ENCODE measurements at places on chromosomes 5 and 9. TPM values are rescaled to one million over a fixed set of nuclear protein-coding genes. Genes with fewer than 3 reads are reported as not detected.

The SLC45A2 gene
- 0.06 TPM for total RNA-seq

The PRUNE2 gene
- 18.4 TPM for total RNA-seq

- peak; percentile 72 for DNase-seq
- H3K4me3 ChIP-seq, result no peak overlapping the region
- H3K4me1 ChIP-seq, result peaks cover 14% of the 10 kb centered on the region
Measured at GRCh38 chr5:121758615-121759014, 93.1 kb upstream of the FTMT start.

GRCh38 chr9:132983491-132984201, 5.2 kb downstream of the GFI1B start:
- no peak overlapping the region for H3K4me3 ChIP-seq
- H3K27me3 ChIP-seq, result peaks cover 33% of the 10 kb centered on the region
- no peaks in the 10 kb centered on the region for H3K36me3 ChIP-seq
- no peaks in the 10 kb centered on the region for H3K4me1 ChIP-seq
- H3K27ac ChIP-seq, result no peak overlapping the region

- no peak overlapping the region for H3K27ac ChIP-seq
- no peak overlapping the region for H3K4me3 ChIP-seq
- H3K36me3 ChIP-seq, result no peaks in the 10 kb centered on the region
- peaks cover 19% of the 10 kb centered on the region for H3K4me1 ChIP-seq
- peaks cover 40% of the 10 kb centered on the region for H3K27me3 ChIP-seq
Measured at GRCh38 chr5:142360607-142361120, 35.8 kb upstream of the SPRY4 start.

DNA sequence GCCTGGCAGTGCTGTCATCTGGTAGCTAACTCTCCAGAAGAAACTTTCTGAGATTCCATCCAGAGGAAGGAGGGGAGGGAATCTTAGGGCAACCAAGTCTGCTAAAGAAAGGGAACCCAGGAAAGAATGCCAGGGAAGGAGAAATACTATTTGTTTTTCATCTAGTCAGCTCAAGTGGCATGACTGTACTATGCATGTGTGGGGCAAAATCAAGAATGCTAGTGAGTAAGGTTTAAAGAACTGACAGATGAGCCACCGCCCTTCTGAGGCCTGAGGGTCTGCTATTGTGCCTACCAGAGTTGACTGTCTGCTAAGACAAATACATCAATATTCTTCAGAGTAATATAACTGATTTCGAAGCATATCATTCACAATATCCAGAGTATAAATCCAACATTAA, 204.2 kb downstream of the SLC12A2 start:
- H3K27me3 ChIP-seq, result no peaks in the 10 kb centered on the region
- H3K4me1 ChIP-seq, result no peaks in the 10 kb centered on the region
- H3K27ac ChIP-seq, result no peak overlapping the region

GRCh38 chr9:89844535-89844934, 239.7 kb downstream of the GADD45G start:
- no peaks in the 10 kb centered on the region for H3K27me3 ChIP-seq
- no peak overlapping the region for H3K4me3 ChIP-seq
- DNase-seq, result no peak
- no peak overlapping the region for H3K27ac ChIP-seq
- H3K36me3 ChIP-seq, result no peaks in the 10 kb centered on the region

DNA sequence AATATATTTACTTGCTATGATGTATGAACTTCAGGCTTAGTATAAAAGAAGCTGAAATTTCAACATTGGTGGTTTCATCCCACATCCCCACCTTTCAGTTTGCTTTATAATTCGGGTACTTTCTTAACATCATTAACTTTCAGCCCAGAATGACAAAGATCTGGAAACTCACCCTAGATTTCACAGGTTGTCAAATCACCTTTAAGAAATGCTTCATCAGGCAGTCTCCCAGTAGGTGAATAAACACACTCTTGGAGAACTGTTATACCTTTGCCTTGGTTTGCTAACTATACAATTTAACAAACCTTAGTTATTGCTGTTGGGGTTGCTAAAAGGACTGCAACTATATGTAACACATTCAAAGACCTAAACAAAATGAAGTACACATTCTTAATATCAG, 54.4 kb downstream of the MLANA start:
- no peak for DNase-seq
- H3K27me3 ChIP-seq, result no peaks in the 10 kb centered on the region
- H3K36me3 ChIP-seq, result no peaks in the 10 kb centered on the region
- H3K4me1 ChIP-seq, result peaks cover 16% of the 10 kb centered on the region
- no peak overlapping the region for H3K4me3 ChIP-seq
- H3K27ac ChIP-seq, result no peak overlapping the region

DNA sequence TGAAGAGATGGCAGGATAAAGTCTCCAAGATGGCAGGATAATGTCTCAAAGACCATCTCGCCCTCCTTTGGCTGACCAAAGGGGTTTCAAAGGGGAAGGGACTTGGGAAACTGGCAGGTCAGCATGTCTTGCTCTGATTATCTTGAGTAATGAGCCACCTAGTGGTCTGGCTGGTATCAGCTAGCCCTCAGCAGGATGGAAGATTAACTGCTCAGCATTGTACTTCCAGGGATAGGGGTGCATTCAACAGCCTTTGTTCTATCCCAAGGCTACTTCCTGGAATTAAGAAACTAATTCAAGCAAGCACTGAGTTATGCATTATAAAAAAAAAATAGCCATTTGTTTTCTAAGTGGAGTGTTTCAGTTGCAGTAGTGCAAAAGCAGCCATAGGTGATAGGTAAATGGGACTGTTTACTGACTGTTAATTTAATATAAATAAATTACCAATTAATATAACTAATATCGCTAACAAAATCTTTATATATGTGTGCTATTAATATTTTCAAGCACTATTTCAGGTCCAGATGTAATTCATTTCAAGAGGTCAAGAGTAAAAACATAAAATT, 555.5 kb downstream of the CDH9 start:
- peak; percentile 87 for DNase-seq
- H3K27ac ChIP-seq, result no peak overlapping the region
- no peaks in the 10 kb centered on the region for H3K27me3 ChIP-seq
- no peaks in the 10 kb centered on the region for H3K4me1 ChIP-seq
- no peak overlapping the region for H3K4me3 ChIP-seq
- H3K36me3 ChIP-seq, result no peaks in the 10 kb centered on the region

DNA sequence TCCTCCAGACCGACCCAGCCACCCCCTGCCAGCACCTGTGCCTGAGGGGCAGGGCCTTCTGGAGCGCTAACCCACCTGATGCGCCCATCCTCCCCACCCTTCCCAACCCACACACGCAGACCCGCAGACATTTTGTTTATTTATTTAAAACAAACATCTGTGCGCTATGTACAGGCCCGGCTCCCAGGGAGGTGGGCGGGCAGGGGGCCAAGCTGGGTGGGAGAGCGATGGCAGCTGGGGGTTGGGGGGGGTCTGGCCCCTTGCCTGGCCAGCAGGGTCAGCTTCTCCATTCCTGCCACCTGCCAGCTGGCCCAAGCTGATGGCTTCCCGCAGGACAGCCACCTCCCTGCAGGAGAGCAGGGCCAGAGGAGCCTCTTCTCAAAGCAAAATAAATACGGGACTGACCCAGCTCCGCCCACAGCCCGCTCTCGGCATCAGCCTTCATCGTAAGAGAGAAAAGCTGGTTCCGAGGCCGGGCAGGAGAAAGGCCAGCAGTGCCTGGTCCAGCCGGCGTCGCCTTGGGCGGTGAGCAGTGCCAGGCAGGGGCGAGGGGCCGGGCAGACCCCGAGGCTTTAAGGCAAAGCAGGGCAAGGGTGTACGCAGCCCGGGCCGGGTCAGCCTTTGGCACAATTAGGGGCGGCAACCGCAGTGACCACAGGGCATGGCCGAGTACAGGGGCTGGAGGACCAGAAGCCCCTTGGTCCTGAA, 10.9 kb upstream of the CLIC3 start:
- no peak for DNase-seq
- H3K4me1 ChIP-seq, result no peaks in the 10 kb centered on the region
- no peaks in the 10 kb centered on the region for H3K36me3 ChIP-seq

DNA sequence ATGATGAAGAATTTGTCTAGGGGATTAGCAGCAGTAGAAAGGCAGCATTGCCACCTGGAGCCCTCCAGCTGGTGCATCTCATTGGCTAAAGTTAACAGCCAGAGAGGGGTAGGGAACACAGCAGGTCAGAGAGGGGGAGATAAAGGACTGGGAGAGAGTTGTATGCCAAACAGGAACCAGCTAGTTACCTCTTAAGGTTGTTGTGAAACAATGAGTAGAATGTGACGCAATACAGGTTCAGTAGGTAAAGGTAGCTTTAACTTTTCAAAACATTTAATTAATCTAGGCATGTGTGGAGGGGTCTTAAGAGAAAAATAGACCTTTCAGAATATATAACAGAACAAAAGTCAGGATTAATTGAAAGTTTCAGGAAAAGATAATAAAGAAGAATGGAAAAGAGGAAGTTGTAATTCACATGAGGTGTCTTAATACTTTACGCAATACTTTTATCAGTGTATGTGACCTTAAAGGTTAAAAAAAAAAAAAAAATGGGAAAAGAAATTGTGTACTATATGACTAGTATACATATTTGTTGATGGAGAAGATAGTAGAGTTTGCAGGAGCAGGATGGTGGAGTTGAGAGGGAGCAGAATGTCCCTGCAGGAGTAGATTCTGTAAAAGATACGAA, 14.3 kb downstream of the FBXO38 start:
- no peaks in the 10 kb centered on the region for H3K27me3 ChIP-seq
- peaks cover 17% of the 10 kb centered on the region for H3K36me3 ChIP-seq
- peak overlapping the region; percentile 47 for H3K27ac ChIP-seq
- H3K4me1 ChIP-seq, result peaks cover 34% of the 10 kb centered on the region
- peak; percentile 71 for DNase-seq
- H3K4me3 ChIP-seq, result no peak overlapping the region

GRCh38 chr9:105205787-105206495, 38.5 kb upstream of the SLC44A1 start:
- H3K27ac ChIP-seq, result no peak overlapping the region
- H3K4me3 ChIP-seq, result no peak overlapping the region
- no peaks in the 10 kb centered on the region for H3K4me1 ChIP-seq
- H3K36me3 ChIP-seq, result no peaks in the 10 kb centered on the region
- H3K27me3 ChIP-seq, result no peaks in the 10 kb centered on the region
- no peak for DNase-seq

- no peaks in the 10 kb centered on the region for H3K27me3 ChIP-seq
- H3K27ac ChIP-seq, result no peak overlapping the region
- H3K4me1 ChIP-seq, result no peaks in the 10 kb centered on the region
- DNase-seq, result no peak
Measured at GRCh38 chr5:97907646-97908400, 724.8 kb upstream of the RIOK2 start.

DNA sequence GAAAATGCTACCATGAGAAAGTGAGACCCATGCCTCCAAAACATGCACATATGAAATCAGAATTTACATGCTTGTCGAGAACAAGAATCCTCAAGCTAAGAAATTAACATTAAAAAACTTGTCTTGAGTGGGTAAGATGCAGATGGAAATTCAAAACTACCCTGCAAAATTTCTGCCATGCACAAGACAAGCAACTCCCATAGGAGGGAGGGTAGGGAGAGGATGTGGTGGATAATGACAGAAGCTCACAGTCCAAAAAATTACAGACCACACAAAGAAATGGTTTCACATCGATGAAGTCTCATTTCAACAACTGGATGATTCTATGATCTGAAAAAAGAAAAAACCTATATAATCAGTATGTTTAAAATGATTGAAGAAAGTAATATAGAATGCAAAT, 319.9 kb upstream of the PTGER4 start:
- H3K27ac ChIP-seq, result no peak overlapping the region
- no peak for DNase-seq
- H3K4me3 ChIP-seq, result no peak overlapping the region
- no peaks in the 10 kb centered on the region for H3K36me3 ChIP-seq
- no peaks in the 10 kb centered on the region for H3K4me1 ChIP-seq

DNA sequence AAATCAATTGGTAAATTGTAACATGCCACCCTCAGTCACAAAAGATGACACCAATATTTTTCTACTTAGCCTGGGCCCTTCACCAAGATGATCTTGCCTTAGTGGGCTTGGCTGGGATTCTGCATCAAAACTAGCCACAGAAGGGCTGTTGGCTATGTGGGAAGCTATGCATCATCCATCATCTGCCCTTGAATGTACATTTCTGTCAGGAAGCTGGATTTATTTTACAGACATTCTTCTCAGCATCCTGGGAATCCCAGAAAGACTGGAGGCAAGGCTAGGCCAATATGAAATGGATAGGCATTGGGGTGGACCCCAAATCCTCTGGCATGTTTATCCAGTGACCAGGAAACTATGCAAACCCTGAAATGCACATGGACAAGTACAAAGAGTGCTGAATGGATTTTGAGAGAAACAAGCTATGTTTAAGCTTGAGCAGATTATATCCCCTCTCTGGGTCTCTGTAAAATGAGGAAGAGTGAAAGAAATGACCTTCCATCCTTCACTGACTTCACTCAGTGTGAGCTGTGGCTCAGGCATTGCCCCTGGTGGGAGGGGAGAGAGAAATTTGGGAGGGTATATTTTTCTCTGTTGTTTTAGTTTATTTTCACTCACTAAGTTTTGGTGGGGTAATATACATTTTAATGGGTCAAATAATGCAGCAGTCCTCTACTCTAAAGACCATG, 283.6 kb downstream of the EBF1 start:
- no peaks in the 10 kb centered on the region for H3K36me3 ChIP-seq
- DNase-seq, result no peak
- no peaks in the 10 kb centered on the region for H3K27me3 ChIP-seq

DNA sequence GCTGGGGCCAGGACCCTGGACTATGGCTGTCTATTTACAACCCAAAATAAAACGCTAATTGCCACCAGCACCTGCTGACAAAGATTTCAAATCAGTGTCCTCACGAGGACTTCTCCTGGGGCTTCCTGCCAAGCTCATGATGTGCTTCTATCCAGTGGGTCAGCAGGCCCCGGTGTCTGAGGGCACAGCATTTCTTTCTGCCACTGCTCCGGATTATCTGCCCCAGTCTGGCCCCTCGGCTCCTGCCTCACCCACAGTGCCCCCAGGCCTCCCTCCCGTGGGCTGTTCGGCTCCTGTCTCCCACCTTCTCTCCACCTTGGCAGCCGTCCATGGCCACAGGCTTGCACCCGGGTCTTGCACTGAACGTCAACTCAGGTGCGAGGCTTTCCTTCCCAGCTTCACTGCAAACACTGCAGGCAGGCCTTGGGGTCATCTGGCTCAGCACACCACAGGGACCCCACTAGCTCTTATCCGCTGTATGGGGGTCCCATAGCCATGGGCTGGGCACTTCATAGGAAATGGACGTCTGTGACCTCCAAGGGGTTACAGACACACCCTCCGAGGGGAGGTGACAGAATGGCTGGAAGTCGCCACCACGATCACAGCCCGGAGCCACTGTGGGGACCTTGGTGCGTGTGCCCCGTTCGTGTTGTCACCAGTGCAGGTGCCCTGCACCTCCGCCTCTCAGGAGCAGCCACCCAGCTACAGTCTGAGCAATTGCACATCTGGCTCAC, 43.8 kb upstream of the FCN1 start:
- no peak overlapping the region for H3K27ac ChIP-seq
- peaks cover 7% of the 10 kb centered on the region for H3K4me1 ChIP-seq
- H3K36me3 ChIP-seq, result no peaks in the 10 kb centered on the region

Data from neural progenitor cell (in vitro differentiated cells).